Spinal cord (tissue), 10 donors: ENCODE measurements at places on chromosomes 12 and 14. TPM values are rescaled to one million over a fixed set of nuclear protein-coding genes. Genes with fewer than 3 reads are reported as not detected.

Gene USP30
- polyA plus RNA-seq, result 24.2 TPM

GRCh38 chr14:106586098-106586704 lies 1059.8 kb downstream of the TMEM121 start:
- DNase-seq, result no peak

Gene TAS2R7
- not detected for polyA plus RNA-seq

DNA sequence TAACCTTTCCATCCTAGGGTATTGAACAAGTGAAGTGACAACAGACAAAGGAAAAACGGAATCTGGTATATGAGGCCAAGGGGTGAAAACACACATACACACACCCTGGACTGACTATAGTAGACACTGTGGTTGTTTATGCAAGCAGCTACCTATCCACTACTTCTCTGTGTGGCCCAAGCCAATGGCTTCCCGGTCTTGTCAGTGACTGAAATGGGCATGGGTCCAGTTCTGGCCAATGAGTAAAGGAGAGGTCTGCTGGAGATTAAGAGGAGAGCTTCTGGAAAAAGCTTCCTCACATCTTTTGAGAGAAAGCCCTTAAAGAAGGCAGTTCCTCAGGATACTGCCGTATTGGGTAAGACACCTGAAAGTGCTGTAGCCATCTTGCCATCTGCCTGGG lies 19.3 kb downstream of the MBIP start:
- DNase-seq, result no peak

- peak; percentile 60 for DNase-seq
Observed at GRCh38 chr14:30559638-30560091, 707 bp downstream of the G2E3 start.

GRCh38 chr14:80567905-80568536 lies 356.7 kb upstream of the DIO2 start:
- DNase-seq, result no peak

GRCh38 chr12:124910561-124911478 lies 3.6 kb downstream of the UBC start:
- no peak for DNase-seq

- no peak for DNase-seq
Observed at GRCh38 chr14:92507174-92507768, 6.3 kb upstream of the RIN3 start.

DNA sequence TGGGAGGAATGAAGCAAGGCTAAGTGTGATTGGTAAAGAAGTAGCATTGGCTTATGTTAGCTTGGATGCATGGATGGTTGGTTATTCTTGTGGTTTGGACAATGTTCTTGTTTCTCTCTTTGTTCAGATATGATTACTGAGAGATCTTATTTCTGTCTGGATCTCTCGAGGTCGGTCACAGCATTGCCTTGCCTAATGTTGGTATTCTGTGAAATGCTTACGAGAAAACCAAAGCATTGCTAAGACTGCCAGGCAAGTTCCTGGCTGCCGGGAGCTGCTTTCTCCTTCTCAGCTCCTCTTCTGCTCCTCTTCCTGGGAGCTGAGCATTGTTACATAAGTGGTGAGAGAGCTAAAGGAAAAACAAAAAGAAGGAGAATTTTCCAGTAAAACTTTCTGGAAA lies 7.4 kb upstream of the RND1 start:
- no peak for DNase-seq

Gene FAM90A1
- 8.7 TPM for polyA plus RNA-seq

DNA sequence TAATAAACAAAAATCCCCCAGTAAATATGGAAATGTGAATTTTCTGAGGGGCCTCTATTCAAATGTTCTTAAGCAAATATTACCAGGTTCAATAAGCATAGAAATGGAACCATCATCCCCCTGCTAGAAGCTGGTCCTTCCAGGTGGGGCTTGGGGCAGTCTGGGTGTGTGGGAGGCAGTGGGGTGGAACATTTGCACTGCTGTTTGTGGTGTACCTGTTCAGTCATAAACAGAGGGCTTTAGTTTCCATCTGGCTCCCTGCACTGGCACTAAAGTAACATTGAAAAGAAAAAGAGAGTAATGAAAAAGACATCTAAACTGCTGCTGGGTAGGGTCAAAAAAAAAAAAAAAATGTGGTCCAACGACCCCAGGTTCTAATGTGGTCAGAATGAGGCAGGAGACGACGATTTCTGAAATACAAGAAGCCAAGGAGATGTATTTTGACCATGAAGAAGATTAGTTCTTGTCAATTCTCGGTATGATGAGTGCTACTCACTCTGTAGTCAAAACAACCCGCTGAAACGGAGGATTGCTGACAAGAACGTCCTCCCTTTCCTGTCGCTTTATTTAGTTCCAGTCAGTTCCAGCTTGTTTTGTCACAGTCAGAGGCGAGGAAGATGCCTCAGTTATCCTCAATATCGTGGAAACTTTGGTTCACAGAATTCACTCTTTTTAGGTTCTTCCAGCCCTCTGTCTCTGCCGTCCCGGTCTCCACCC lies 44.2 kb upstream of the MANSC4 start:
- no peak for DNase-seq
